ENCODE measurements at places on chromosomes 11 and 22.

DNA sequence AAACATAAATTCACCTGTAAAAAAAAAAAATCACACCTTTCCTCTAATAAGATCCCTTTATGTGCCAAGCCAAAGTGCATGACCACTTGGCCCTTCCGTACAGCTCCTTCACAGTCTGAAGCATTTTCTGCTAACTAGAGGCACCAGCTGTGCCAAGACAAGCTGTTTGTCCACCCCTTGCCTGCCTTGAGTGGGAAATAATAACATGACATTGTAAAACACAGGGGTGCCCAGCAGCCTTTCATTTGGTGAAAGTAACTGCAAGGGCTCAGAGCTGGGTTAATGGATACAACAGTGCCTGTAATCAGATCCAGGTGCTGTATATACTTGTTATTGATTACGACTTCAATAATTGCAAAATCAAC lies 59.2 kb downstream of the DDIAS start:
- DNase-seq = no peak

DNA sequence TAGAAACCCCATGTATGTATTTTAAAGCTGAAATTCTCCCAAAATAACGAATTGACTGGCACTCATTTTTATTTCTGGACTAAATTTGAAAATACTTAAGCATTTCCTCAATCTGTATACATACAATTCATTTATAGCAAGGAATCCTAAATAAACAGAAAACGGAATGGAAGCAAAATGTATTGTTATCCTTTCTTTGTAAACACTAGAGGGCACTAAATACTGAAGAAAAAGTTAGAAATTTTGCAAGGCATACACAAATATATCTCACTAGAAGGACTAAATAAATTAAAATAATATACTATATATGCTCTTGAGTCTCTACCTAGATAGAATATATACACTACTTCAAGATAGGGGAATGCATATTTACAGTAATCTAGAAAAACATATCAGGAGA lies 23.1 kb upstream of the ANO5 start:
- DNase-seq = peak; percentile 5

DNA sequence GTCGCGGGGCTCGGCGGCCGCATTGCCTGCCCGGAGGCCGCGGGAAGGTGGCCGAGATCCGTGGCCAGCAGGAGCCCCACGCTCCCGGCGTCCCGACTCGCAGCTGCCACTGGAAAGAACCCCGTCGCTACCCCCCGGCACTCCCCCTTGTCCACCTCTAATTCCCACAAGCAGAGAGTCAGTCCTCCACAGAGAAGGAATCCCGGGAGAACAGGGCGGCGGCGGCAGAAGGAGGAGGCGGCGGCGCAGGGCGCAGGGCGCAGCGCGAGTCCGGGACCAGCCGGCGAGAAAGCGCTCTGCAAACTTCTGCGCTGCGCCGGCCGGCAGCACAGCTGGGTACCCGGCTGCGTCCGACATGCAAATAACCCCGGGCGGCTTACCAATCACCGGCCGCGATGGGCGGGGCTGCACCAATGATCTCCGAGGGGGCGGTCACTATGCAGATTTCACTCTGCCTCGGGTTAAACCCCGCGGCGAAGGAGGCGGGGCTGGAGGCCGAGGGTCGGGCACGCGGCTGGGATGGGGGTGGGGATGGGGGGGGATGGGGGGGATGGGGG lies at the start of gene ABTB2:
TSS of gene ABTB2 (minus strand) at position 310 of the 557 bp plus-strand sequence.
- peak; percentile 97 for DNase-seq

DNA sequence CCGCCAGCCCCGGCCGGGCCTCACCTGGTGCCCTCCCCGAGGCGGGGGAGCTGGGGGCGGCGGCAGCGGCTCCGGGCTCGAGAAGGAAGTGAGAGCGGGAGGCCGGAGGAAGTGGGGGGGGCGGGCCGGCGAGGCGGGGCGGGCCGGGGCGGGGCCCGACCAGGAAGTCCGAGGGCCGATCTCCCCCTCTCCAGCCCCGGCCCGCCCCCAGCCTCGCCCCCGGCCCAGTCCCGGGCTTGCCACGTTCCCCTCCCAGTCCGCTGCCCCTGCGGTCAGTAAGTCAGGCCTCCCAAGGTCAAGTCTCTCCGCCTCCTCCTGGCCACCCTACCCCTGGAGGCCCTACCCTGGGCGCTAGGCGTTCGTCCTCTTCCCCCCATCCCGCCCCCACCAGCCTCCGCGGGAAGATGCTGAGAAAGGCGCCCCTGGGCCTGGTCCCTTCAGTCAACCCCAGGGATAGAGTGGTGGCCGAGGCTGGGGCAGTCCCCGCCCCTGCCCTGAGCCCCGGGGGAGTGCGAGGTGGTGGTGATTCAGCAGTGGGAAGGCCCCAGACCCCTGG lies at the start of gene RHOG:
TSS of gene RHOG (minus strand) at position 90 of the 556 bp plus-strand sequence. CDS start 12,821 bp downstream, outside the sequence.
- peak; percentile 97 for DNase-seq

GRCh38 chr22:28333088-28333487 lies 346.6 kb downstream of the TTC28 start:
- no peak for DNase-seq

DNA sequence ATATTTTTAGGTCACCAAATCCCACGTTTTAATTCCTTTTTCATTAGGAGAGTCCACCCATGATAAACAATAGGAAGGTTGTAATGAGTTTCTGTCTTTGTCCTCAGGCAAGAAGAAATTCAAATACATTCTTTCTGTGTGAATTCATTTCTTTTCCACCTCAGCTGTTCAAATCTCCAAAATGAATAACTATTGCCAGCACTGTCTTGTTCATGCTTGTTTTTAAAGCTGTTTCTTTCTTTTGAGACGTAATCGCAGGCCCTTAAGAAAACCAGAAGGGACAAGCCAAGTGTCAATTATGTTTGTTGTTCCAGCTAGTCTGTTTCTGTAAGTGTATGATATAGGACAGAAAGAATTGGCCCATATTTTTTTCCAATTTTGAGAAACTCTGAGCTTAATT lies 20.2 kb downstream of the MMP27 start:
- DNase-seq = no peak

- peak; percentile 51 for DNase-seq
These were observed 61.2 kb upstream of the RCN1 start for GRCh38 chr11:32029721-32030120.

DNA sequence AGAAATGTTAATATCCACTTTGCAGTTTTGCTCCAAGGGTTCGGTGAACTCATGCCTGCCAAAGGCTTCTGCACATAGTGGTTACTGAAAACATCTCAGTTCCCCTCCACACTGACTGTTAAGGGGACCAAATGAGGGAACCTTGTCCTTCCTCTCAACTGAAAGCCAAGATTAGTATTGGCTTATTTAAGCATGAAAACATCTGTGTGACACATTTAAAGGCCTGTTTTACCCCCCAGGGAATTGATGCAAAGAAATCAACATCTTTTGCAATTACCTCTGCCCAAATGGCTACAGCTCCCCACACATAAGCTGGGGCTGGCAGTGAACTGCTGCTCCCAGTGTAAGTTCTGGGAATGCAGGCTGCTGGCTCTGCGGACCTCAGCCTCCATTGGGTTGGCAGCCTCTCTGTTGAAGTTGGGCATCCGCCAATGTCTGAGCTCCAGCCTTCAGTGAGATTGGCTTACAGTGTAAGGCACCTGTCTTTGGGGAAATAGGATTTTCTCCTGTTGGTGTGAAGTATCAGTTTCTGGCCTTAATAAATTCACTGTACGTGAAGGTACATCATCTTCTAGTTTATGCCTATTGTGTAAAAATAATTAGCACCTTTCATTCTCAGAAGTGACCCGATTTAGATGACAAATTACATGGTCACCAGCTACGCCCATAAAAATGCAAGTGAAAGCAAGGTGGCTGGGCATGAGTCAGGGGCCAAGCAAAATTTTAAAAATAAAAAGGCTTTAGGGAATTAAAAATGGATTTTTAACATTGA lies 213.4 kb upstream of the SYN3 start:
- DNase-seq = peak; percentile 22

All from GM03348 (cell line).